ENCODE measurements at places on chromosomes 1 and 21. TPM values are rescaled to one million over a fixed set of nuclear protein-coding genes. Genes with fewer than 3 reads are reported as not detected.

ANGPTL3 gene
- total RNA-seq = not detected

BARHL2 gene
- total RNA-seq = 0.10 TPM

FAM167B gene
- total RNA-seq = 1.5 TPM

CD84 gene
- 4.6 TPM for total RNA-seq

TMEM81 gene
- 1.9 TPM for total RNA-seq

CDCA8 gene
- total RNA-seq = 2.5 TPM

HES5 gene
- total RNA-seq = 13.1 TPM

EPHA8 gene
- 4.6 TPM for total RNA-seq

TNFRSF4 gene
- 0.20 TPM for total RNA-seq

MRPL39 gene
- total RNA-seq = 29.2 TPM

IVL gene
- not detected for total RNA-seq

CBS gene
- 25.8 TPM for total RNA-seq

TRIM67 gene
- 13.8 TPM for total RNA-seq
